ELF-1 (cell line): ENCODE measurements at places on chromosomes 5 and 9.

GRCh38 chr9:109286981-109287380 is 33.9 kb downstream of the EPB41L4B start:
- DNase-seq = no peak

GRCh38 chr9:30382271-30382670 is 2002.2 kb upstream of the ACO1 start:
- no peak for DNase-seq

- DNase-seq = peak; percentile 51
Measured at GRCh38 chr5:57174128-57174889, 450 bp downstream of the GPBP1 start.

- DNase-seq = no peak
Measured at GRCh38 chr5:128329386-128329939, 208.6 kb downstream of the FBN2 start.

DNA sequence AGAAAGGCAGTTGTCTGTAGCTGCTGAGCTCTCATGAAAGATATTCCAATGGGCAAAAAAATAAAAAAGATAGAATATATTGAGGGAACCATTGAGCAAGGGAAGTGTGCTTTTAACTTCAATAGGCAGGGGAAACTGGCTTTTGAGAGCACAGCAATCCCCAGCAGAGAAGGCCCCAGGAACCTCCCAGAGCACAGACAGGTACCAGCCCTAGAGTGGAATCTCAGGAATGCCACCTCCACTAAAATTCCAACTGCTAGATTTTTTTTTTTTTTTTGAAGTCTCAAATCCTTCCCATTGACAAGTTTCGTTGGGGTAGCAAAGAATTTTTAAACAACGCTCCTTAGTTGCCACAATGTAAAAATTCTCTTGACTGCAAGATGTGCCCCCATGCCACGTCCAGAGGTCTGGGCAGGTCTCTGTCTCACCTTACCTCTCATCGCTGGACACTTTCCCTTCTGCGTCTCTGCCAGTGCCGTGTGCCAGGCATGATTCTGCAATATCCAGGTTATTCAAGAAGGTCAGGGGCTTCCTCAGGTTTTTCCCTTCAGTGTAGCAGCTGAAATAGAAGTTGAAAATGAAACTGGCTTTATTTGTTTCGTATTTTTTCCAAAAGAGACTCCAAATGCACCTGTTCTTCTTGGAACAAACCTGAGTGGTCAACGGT is 64.2 kb upstream of the IRX1 start:
- DNase-seq = peak; percentile 68

DNA sequence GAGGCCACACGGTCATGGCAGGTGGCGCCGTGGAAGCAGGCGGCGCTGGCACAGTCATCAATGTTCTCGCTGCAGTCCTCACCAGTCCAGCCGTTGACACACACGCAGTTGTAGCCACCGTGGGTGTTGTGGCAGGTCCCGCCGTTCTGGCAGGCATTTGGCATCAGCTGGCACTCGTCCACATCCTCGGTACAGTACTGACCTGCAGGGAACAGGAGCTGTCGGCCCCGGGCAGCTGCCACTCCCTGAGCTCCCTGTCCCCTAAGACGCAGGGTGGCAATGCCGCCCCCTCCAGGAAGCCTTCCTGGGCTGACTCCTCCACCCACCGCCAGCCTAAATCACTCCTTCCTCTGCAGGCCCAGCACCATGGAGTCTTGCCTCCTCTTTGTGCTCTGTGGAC is 27.2 kb downstream of the NOTCH1 start:
- DNase-seq = no peak

- no peak for DNase-seq
Measured at GRCh38 chr9:38130724-38131123, 61.7 kb upstream of the SHB start.

DNA sequence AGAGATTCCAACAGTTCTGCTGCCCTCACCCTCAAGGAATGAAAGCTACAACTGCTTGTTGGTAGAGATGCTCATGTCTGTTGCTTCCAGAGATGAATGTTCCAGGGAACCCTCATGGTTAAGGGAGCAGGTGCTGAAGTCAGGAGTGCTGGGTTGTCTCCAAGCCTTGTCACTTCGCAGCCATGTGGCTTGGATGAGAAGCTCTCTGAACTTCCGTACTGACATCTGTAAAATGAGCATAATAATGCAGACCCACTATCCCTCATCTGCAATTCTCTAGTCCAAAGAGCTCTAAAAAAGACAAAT is 133.3 kb upstream of the ADRA1B start:
- DNase-seq = no peak

DNA sequence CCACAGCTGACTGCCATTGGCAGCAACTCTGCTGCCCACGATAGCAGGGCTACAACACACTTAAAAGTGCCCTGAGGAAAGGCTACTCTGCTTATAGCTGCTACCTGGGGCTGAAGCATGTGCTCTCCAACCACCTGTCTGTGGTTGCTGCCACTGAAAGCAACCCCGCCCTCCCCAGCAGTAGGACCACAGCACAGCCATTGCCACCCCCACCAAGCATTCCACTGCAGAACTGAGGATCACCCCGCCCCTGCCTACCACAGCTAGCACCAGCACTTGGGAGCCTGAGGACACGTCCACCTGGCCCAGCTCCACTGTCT is 85.8 kb downstream of the LPAR1 start:
- no peak for DNase-seq

DNA sequence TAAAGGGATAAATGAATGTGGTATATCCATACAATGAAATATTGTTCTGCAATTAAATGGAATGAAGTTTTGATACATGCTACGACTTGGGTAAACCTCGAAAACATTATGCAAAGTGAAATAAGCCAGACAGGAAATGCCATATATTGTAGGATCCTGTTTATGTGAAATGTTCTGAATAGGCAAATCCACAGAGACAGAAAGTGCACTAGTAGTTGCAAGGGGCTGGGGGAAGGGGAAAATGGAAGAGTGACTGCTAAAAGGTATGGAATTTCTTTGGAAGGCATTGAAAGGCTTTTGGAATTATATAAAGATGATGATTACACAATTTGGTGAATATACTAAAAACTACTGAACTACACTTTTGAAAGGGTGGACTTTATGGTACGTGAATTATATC is 97.0 kb downstream of the FOXD1 start:
- DNase-seq = no peak

DNA sequence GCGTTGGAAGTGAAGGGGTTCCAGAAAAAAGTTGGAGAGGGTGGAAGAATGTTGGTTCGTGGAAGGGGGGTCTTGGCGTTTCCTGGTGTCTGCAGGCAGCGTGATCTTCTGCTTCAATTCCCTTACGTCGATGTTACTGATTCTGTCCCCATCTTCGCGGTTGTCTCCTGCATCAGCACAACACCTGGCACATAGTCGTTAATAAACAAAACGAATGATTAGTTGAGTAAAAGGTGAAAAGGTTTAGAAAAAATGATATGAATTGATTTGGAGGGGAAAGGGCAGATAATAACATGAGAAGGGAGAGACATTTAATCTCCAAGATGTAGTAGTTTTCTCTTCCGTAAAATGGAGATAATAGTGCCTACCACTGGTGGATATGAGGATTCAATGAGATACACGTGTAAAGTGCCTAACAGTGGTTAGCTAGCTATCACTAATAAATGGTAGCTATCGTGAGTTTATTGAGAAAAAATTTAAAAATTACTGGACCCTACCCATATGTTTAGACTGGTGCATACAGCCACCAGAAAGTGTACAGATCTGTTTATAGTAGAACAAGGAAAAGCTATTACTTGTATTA is 556 bp downstream of the MTREX start:
- DNase-seq = no peak

- DNase-seq = no peak
Measured at GRCh38 chr5:40381016-40381415, 298.7 kb upstream of the PTGER4 start.

- DNase-seq = peak; percentile 36
Measured at GRCh38 chr5:113246361-113246870, 188.4 kb downstream of the TSSK1B start.

DNA sequence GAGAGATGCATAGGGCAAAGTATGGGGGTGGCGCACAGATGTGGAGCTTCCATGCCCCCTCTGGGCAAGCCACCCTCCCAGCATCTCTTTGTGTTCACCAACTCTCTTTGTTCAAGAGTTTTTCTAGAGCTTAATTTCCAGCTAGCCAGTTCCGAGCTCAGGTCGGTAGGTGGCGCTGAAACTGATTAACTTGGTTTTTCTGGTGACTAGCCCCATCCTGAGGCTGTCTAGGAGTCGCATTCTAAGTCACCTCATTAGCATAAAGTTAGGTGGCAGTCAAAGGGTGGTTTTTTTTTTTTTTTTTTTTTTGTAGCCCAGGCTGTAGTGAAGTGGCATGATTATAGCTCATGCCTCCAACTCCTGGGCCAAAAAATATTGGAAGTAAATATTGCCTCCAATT is 476.4 kb downstream of the KDM4C start:
- DNase-seq = peak; percentile 89

- no peak for DNase-seq
Measured at GRCh38 chr9:134324359-134325095, 1.7 kb upstream of the RXRA start.

DNA sequence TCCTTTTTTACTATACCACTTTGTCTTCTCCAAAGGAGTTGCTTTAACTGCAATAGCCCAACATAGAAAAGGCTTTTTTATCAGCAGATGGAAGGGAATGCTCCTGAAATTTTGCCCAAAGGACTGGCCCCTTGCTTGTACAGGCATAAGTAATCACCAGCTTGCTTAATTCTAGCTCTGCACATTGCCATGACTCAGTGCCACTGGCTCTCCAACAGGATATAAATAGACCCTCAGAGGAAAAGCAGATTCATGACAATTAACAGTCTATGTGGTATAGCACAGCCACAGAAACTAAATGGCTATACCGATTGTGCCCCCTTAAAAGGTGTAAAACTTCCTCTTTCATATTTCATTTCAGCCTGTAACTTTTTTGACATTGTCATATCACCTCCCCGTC is 227.0 kb downstream of the ZNF608 start:
- DNase-seq = no peak

DNA sequence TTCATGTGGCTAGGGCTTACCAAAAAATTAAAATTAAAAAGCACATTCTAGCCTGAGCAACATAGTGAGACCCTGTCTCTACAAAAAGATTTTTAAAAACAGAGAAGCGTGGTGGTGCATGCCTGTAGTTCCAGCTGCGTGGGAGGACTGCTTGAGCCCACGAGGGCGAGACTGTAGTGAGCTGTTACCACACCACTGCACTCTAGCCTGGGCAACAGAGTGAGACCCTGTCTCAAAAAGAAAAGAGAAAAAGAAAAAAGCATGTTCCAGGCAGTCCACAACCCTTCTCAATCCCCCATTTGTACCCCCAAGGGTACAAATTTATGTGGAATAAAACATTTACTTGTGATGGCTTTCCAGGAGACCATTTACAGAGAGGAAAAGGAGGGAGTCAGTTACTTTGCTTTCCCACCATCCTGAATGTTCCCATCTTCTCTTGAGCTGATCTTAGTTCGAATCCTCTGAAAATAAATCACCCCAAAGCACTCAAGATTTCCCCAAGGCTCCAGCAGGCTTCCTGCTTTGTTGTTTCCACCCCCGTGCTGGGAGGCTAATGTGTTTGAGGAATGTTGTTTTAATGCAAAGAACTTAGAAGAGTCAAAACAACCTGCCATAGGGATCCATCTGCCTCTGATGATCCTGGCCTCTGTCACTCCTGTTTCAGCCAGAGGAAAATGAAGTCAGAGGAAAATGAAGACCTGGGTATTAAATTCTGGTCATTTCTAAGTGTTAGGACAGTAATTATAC is 384.7 kb downstream of the BNC2 start:
- DNase-seq = peak; percentile 83

- DNase-seq = peak; percentile 70
Measured at GRCh38 chr9:79257790-79258351, 313.9 kb upstream of the TLE4 start.

- no peak for DNase-seq
Measured at GRCh38 chr5:43298443-43298842, 14.8 kb downstream of the HMGCS1 start.

DNA sequence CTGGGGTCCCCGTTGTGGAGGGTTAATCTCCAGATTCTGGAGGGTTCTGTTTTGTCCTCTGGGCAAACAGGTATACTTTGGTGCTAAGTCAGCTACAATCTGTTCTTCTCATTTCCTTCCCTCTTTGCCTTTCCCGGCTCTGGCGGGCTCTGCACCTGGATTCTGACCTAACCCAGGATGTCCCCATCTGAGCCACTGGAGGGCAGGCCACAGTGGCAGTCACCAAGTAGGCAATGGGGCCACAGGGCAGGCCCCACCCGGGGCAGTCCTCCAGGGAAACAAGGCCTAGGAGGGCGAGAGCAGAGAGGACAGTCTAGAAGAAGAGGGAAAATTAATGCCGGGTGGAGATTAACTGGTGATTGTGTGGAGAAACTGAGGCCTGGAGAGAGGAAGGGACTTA is 40.4 kb upstream of the HRH2 start:
- DNase-seq = no peak

DNA sequence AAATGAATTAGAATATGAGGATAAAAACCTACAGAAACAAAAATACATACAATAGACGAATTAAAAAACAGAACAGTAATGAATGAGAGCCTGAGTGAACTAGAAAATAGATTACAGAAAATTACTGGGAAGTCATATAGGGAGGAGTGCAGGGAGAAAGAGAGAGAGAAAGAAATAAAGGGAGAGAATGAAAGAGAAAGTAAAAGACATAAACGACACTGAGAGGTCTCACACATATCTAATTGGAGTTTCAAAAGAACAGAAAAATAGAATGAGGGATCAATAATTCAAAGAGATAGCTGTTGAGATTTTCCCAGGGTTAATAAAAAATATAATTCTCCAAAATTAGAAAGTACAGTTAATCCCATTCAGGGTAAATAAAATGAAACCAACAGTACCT is 156.4 kb upstream of the FTMT start:
- no peak for DNase-seq

GRCh38 chr5:143561219-143561618 is 157.7 kb upstream of the NR3C1 start:
- no peak for DNase-seq

- no peak for DNase-seq
Measured at GRCh38 chr9:13034694-13035002, 244.8 kb downstream of the MPDZ start.

DNA sequence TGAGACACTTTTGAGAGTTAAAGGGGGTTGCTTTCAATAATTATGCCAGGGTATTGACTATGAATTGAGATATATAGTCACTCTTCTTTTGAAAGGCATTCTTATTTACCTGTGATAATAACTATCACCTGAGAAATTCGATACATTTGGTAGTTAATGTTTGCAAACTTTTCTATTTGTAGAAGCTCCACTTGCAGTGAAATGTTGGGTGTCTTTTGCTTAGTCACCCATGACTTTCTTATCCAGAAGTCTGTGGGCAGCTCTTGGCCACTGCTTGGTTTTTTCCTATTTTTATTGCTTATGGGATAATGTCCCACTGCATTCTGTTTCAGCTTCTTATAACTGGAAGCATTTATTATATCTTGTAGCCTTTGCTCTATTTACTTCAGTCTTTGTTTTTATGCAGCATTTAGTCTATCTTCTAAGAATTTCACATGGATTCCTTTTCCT is 3.9 kb downstream of the MACIR start:
- DNase-seq = no peak

- DNase-seq = peak; percentile 6
Measured at GRCh38 chr9:78601957-78602565, 305.1 kb downstream of the PSAT1 start.

GRCh38 chr5:58543723-58544122 is 39.2 kb upstream of the RAB3C start:
- DNase-seq = no peak
